ENCODE measurements at places on chromosomes 7 and 10.
A peak's percentile ranks its signal among the peaks of the same experiment; 100 is the strongest.

DNA sequence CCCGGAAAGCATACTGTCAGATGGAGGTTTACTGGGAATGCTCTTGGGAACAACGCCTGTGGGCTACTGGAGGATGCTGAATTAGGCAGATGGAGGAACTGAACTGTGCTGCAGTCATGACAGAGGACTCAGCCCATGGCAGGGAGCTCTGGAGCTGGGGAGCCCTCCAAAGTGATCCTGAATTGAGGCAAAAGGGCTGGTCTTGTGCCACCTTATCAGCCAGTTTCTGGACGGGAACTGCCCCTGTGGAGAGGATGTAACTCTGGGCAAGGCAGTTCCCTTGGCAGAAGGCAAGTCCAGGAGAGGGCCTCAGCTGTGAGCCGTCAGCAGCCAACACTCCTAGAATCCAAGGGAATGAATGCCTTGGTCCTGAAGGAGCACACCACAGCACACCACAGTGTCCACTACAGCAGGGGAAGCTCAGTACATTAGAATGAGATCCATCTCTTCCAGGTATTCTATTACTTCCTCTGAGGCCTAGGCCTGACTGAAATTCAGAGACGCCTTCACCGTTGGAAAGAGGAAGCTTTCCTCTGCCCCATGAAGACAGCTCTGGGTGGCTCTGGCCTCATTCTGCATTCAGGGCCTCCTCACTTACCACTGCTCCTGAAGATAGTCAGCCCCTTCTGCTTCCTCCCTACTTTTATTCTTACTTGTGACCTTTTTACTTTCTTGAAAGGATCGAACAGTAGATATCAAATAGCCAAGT is 139.6 kb upstream of the GPR26 start:
- no peak for DNase-seq

GRCh38 chr7:84970670-84971069 is 216.2 kb downstream of the SEMA3D start:
- no peak for DNase-seq

DNA sequence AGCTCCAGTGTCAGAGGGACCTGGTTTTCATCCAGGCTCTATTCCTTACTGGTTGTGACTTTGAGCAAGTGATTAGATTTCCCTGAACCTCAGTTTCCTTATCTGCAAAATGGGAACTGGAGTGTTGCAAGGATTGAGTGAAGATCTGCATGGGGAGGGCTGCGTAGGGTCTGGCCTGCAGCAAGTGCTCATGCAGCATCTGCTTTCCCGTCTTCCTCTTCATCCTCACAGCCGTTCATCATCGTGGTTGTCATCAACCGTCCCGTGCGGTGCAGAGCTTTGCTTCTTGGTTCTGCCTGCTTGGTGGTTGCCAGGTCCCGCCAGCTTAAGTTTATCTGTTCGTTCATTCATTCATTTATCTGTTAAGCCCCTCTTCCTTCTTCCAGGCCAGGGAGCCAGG is 135.0 kb downstream of the GRK5 start:
- peak; percentile 60 for DNase-seq

DNA sequence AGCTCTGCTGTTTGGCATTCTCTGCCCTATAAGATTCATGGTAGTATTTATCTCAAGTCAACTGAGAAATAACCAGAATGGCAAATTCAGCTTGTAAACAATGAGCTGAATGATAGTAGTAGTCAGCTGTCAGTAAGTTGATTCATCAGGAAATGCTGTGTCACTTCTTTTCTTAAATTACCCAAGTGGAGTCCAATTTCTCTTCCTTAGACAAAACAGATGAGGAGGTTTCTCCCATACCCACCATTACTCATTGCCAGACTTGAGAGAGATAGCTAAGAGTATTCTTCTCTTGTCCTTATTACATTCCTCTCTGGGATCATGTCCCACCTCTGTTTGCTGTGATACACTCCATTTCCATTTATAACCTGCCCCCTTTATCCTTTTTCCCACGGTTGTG is 159.8 kb upstream of the STEAP1 start:
- DNase-seq, result no peak

GRCh38 chr7:71403202-71403946 is 271.4 kb downstream of the GALNT17 start:
- DNase-seq, result no peak

- DNase-seq, result no peak
Observed at GRCh38 chr10:35895331-35895730, 253.2 kb upstream of the FZD8 start.

- DNase-seq, result no peak
Observed at GRCh38 chr7:47792521-47793121, 155.6 kb downstream of the PKD1L1 start.

DNA sequence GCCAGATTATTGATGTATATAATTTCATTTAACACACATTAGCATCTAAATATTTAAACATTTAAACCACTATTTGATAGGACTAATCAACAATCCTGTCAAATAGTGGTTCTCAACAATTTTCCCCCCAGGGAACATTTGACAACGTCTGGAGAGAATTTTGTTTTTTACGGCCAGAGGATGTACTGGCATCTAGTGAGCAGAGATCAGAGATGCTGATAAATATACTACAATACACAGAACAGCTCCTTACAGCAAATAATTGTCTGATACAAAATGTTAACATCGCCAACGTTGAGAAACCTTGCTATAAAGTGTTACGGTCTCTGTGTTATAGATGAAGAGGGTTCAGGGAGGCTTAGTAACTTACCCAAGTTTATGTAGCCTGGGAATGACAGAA is 25.0 kb upstream of the TMEM229A start:
- no peak for DNase-seq

GRCh38 chr7:47991741-47992311 is 12.4 kb upstream of the HUS1 start:
- peak; percentile 91 for DNase-seq
